Type B pancreatic cell (in vitro differentiated cells): ENCODE measurements at places on chromosomes 5 and 9.

- DNase-seq, result no peak
Observed at GRCh38 chr9:76897804-76898525, 7.9 kb downstream of the PRUNE2 start.

GRCh38 chr9:2213830-2214468, 198.8 kb downstream of the SMARCA2 start:
- DNase-seq, result no peak

DNA sequence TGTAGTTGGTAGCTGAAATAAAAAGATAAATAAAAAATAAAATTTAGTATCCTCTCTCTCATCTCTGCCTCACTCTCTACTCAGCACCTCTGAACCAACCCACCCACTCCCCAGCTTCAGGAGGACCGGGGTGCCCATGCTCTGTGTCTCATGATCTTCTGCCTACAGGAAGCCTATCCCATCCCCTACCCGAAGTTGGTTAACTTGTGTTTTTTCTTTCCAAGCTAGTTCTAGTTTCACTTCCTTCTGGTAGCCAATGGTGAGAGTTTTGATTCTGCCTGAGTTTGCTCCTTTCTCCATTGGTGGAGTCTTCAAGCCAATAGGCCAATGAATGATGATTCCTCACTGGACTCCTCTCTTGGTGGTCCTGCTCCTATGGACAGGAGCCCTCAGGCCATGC, 32.1 kb downstream of the SNX24 start:
- no peak for DNase-seq

- no peak for DNase-seq
Observed at GRCh38 chr5:65252977-65253376, 228.7 kb downstream of the ADAMTS6 start.

GRCh38 chr5:54520940-54521339, 3.4 kb downstream of the SNX18 start:
- DNase-seq, result no peak

DNA sequence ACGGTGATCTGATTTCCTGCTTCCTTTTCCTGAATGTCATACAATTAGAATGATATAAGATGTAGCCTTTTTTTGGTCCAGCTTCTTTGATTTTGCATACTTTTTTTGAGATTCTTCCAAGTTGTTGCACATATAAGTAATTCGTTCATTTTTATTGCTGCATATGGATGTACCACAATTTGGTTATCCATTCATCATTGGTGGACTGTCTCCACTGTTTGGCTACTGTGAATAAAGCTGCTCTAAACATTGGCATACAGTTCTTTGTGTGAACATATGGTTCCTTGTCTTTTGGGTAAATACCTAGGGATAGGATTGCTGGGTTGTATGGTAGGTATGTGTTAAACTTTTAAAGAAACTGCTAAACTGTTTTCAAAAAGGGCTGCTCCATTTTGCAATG, 52.6 kb downstream of the OR1J1 start:
- no peak for DNase-seq

DNA sequence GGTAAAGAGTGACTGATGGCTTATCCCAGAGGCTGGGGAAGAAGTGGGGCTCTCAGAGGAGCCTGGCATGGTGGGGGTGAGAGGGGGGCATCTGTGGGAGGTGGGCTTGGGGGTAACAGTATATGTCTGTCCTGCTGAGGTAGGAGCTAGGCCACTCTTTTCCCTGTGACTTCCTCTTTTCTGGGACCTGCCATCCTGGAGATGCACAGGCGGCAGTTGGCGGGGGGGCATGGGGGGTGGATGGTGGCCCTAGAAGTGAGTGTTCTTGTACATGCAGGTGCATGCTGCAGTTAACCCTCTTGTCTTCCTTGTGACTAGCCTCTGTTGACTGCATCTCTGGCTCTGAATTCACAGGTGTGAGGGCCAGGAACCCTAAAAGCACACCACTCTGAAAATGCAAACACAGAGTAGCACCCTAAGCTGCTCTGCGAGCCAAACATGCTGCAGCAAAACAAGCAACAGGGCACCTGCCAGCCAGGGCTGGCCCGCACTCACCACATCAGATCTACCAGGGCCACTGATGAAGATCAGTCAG, 123.8 kb upstream of the SHB start:
- no peak for DNase-seq
